GM13976 (cell line): ENCODE measurements at places on chromosomes 11 and 22.

- DNase-seq: no peak
Measured at GRCh38 chr11:11081288-11081687, 223.4 kb upstream of the ZBED5 start.

- no peak for DNase-seq
Measured at GRCh38 chr11:22510741-22511140, 114.9 kb downstream of the FANCF start.

GRCh38 chr11:99098751-99099150 lies 78.0 kb downstream of the CNTN5 start:
- peak; percentile 4 for DNase-seq

GRCh38 chr11:64611869-64612646 lies 21.0 kb downstream of the SLC22A12 start:
- no peak for DNase-seq

- DNase-seq: no peak
Measured at GRCh38 chr11:116517077-116517476, 255.7 kb downstream of the BUD13 start.

DNA sequence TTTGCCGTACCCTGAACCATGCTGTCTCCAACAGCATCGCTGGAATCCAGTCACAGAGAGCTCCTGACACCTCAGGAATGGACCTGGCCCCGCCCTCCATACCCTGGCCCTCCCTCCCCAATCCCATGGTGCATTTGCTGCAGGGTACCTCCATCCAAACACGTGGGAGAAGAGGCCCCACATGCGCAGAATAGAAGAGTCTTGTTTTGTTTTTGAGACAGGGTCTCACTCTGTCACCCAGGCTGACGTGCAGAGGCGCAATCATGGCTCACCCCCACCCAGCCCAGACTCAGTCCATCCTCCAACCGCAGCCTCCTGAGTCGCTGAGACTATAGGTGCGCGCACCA lies 2.3 kb upstream of the PNPLA2 start:
- DNase-seq: no peak

DNA sequence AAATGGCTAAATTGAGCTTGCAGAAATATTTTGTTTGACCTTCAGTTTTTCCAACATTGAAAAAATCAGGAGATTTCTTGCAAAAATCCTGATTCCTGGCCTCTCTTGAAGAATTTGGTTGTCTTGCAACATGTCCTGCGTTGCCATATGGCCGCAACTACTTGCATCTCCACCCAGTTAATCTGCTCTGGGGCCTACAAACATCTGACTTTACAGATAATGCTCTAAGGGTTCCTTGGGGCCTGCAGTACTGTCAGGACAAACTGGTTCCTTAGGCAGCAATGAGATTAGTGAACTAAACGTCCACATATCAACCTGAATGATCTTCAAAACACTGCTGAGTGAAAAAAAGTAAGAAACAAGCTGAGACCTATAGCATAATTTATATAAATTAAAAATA lies 36.6 kb upstream of the FEZ1 start:
- no peak for DNase-seq

- DNase-seq: no peak
Measured at GRCh38 chr11:71372693-71373657, 75.2 kb downstream of the DHCR7 start.

- DNase-seq: no peak
Measured at GRCh38 chr11:62556875-62557631, 10.4 kb upstream of the AHNAK start.

- no peak for DNase-seq
Measured at GRCh38 chr11:5234381-5234834, at the start of gene HBD. TSS of gene HBD (minus strand) at chr11:5234483. CDS start at chr11:5234433, 50 bp downstream.

- no peak for DNase-seq
Measured at GRCh38 chr22:44869196-44869595, 116.8 kb downstream of the ARHGAP8 start.

GRCh38 chr11:15772981-15773380 lies 583.4 kb downstream of the SOX6 start:
- no peak for DNase-seq

DNA sequence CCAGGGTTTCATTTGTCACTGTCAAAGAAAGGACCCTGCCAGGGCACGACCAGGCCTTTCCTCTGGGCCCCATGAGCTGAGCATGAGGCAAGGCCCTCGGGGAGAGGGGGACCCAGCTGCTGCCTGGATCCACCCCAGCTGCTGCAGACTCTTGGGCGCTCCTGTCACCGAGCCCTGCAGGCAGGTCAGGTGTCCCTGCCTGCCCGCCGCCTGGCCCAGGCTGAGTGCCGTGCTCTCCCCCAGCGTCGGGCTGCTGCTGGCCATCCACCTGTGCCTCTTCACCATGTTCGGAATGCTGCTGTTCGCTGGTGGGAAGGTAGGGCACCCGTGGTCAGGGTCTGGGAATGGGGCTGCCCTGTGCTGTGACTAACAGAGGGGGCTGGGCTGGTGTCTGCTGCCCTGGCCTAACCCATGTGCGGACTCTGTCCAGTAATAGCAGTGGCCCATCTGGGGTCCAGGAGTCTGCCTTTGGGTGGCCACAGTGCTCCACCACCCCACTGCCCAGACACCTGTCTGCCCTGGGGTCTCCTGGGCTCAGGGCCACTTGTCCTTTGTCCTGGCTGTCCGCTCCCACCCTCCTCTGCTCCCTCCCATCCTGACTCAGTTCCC lies 15.0 kb downstream of the TPCN2 start:
- no peak for DNase-seq

GRCh38 chr22:41983513-41984405 lies 14.5 kb downstream of the SEPTIN3 start:
- no peak for DNase-seq

DNA sequence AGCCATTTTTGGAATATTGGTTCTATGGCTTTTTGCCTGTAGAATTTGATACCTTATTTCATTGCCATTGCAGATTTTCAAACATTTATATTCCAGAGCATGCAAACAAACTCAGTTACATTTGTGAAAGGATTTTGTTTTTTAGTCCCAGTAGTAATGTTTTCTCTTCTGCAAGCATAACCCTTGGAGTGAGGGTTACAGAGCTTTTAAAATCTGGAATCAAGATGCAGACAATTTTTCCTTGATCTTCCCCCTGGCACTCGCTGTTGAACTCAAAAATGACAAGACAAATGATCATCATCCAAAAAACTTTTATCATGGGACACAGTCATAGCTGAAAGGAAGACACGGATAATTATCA lies 20.8 kb downstream of the BBOX1 start:
- DNase-seq: no peak

- DNase-seq: no peak
Measured at GRCh38 chr11:121634889-121635288, 182.1 kb upstream of the SORL1-AS1 start.

- DNase-seq: no peak
Measured at GRCh38 chr11:117425679-117426296, 98.1 kb downstream of the CEP164 start.

GRCh38 chr11:12602421-12602820 lies 71.8 kb upstream of the TEAD1 start:
- DNase-seq: no peak

GRCh38 chr22:49312601-49313000 lies 515.1 kb downstream of the BRD1 start:
- no peak for DNase-seq

- DNase-seq: no peak
Measured at GRCh38 chr11:62116451-62116850, 7.4 kb upstream of the INCENP start.

DNA sequence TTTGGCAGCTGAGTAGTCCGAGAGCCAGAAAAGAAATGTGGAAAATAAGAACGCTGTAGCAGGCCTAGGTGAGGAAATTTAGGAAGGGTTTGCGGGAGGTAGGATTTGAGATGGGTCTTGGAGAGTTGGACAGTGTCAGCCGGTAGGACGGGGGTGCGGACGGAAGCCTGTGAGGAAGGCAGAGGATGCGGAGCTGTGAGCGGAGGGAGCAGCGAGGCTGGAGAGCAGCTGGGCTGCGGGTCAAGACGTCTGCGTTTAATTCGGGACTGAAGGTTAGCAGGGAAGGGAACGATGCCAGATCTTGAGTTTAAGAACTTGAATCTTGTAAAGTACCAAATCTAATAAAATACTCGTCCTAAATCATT lies 669 bp upstream of the TIGD3 start:
- DNase-seq: no peak

DNA sequence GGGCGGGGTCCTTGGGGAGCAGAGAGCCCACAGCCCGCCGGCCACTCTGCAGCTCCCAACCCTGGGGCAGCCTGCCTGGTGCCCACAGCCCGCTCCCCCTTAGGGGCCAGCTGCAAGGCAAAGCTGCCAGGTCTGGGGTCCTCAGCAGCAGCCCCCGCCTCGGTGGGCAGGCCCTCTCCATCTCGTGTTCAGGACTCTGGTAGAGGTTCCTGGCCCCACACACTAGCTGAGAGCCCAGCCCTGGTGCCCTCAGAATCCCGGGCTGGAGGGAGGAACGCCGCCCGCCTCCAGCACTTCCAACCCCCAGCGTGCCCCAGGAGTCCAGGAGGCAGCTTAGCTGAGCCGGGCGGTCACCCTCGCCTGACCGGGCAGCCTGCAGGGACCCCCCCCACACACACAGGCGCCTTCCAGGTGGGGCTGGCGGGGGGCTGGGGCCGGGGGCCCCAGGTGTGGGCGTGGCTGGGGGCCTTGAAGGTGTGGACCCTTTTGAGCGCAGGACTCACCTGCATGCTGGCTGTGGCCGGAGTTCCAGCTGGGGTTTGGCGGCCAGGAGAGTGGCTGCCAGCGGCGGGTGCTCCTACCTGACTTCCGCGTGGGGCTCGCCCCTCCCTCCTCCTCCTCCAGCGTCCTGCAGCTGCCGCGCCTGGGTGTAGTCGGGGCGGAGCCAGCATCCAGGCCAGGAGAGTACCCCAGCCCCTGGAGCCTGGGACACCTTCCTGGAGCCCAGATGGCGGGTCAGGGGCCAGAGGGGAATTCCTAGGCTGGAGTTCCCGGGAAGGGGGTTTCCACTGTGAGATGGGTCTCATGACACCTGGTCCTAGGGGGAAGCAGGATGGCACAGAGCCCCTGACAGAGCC lies at the start of gene ANO9:
Gene ANO9 (minus strand): TSS at position 594 of the 857 bp plus-strand sequence. CDS start 85 bp downstream, at position 509.
- DNase-seq: peak; percentile 91

DNA sequence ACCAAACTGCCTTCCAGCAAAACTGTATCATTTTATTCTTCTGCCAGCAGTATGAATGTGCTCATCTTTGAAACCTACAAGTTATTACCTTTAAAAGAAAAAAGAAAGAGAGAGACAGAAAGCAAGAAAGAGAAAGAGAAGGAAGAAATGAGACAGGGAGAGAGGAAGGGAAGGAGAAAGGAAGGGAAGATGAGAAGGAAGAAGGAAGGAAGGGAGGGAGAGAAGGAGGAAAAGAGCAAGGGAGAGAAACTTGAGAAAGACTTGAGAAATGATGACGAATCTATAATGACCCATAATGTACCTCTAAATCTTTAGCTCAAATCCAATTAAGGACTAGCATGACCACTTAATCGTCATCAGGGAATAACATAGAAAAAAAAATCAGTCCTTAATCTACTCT lies 11.4 kb upstream of the JAML start:
- no peak for DNase-seq

DNA sequence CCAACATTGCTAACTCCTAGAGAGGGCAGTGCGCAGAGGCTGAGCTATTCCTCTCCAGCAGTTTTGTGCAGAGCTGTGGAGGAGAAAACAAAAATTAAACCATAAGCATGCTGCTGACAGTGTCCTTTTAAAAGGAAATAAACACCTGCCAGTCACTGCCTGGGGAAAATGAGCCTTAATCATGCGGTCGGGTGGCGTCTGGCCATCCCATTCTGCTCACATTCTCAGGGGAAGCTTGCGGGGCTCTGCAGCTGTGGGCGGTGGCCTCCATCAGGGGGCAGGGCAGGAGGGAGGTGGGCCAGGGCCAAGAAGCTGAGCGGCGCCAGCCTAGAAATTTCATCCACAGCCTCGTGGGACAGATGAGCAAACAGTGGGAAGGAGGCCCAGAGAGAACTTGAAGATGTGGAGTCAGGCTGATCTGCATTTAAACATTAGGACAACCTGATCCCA lies 71.0 kb upstream of the TP53I11 start:
- no peak for DNase-seq

- no peak for DNase-seq
Measured at GRCh38 chr11:62406034-62406433, 12.8 kb upstream of the SCGB1A1 start.

DNA sequence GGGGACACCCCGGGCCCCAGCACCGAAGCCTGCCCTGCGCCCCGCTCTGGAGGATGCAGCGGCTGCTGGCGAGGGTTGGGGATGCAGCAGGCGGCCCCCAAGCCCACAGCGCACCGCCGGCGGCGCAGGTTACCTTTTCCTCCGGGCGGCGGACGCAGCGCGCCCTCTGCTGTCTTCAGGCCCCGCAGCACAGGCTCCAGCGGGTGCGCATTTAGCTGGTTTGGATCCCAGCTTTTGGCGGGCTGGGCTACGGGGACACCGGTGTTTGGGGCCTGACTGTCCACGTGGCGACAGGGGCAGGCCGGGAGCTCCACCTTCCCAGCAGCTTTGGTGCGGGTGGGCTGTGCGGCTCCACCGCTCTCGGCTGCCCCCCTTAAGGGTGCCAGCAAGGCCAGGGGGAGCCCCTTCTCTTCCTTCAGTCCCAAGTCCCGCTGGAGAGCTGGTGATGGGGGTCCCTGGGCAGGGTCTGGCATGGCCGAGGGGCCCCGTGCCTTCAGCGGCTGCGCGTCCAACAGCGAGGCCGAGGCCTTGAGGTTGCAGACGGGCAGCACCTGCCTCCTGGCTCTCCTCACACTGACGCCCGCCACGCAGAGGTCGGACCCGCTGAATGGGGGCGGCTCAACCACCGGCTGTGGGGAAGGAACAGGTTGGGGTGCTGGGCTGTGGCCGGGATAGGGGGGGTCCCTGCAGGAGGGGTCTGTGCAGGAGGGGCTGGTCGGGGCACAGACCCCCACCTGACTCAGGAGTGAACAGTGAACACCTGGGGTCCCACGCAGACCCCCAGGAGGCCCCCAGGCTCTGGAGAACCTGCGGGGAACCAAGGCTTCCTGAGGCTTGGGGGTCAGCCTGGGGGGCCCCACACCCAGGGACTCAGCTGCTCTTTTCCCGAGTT lies 18.0 kb upstream of the IL17REL start:
- DNase-seq: peak; percentile 97

DNA sequence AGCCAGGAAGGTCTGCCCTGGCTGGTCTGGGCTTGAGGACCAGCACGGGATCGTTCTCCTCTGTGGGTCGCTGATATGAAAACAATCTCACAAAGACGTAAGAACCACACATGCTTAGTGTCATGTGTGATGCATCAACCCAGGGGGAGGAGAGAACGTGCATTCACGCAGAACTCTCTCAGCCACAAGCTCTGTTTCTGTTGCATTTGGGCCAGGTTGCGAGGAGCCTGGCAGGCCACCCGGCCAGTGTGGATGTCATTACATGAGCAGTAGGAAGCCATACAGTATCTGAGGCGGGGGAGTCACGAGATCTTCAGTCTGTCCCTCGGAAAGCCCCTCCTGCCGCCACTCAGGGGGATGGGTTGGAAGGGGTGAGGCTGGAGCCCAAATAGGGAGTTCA lies 53.1 kb upstream of the KCNQ1OT1 start:
- no peak for DNase-seq

- DNase-seq: no peak
Measured at GRCh38 chr11:117183724-117184349, 5.3 kb downstream of the SIDT2 start.
